ENCODE measurements at places on chromosomes 7 and 10. TPM values are rescaled to one million over a fixed set of nuclear protein-coding genes. Genes with fewer than 3 reads are reported as not detected.

IQUB gene
- total RNA-seq, result 0.36 TPM

LYZL1 gene
- total RNA-seq, result not detected

AOAH gene
- total RNA-seq, result not detected

SDK1 gene
- 10.9 TPM for total RNA-seq

MKX gene
- 28.8 TPM for total RNA-seq

PAX4 gene
- not detected for total RNA-seq

FAM20C gene
- 35.0 TPM for total RNA-seq

OR2A7 gene
- total RNA-seq, result 0.68 TPM

C10orf62 gene
- not detected for total RNA-seq

ITIH5 gene
- 4.1 TPM for total RNA-seq

RSPH10B2 gene
- not detected for total RNA-seq

LBX1 gene
- total RNA-seq, result not detected
